Activated CD8-positive, alpha-beta memory T cell treated with anti-CD3 and anti-CD28 coated beads for 48 hours (primary cell): ENCODE measurements at places on chromosomes 5 and 9.

- DNase-seq: no peak
Observed at GRCh38 chr5:98713856-98714255, 59.6 kb upstream of the RGMB start.

GRCh38 chr9:83599071-83599470 lies 23.9 kb upstream of the IDNK start:
- DNase-seq: no peak

DNA sequence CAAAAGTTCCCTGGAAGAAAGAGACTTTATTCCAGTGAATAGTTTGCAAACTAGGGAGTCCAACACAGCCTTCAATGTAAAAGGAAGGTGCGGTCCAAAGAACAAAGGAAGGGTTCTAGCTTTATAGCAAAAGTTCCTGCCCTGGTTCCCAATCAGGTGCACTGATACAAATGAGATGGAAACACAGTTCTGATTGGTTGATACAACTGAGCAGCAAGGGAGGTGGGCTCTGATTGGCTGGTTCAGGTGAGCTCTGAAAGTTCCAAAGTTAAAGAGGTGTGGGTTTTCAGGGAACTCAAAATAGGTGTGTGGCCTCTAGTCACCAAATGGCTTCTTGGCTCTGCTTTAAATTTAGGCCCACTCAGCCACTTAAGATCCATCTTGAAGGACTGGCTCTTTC lies 43.1 kb downstream of the P4HA2 start:
- no peak for DNase-seq

- DNase-seq: no peak
Observed at GRCh38 chr9:89666364-89666763, 61.6 kb downstream of the GADD45G start.

- no peak for DNase-seq
Observed at GRCh38 chr5:155906046-155906445, 420.9 kb upstream of the SGCD start.
